Stimulated activated CD4-positive, alpha-beta T cell treated with anti-CD3 and anti-CD28 coated beads, Interleukin-1b, Interleukin-23, amount 100 ng/mL, for 24 hours (primary cell): ENCODE measurements at places on chromosomes 12 and 14.

DNA sequence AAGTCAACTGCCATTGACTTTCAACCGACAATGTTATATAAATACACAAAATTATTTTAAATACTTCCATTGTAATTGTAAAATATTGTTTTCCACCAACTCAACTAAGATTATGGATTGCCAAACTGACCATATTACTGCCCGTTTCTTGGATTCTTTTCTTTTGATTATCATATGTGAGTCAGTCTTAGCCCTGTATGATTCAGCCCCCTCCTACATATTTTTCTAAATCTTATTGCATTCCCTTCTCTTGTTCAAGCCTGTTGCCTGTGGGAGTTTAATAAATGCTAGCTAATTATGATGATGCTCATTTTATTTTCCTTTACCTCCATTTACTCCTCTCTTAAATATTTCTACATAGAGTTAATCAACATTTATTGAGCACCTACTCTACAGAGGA is 6.8 kb downstream of the RASSF9 start:
- no peak for DNase-seq

DNA sequence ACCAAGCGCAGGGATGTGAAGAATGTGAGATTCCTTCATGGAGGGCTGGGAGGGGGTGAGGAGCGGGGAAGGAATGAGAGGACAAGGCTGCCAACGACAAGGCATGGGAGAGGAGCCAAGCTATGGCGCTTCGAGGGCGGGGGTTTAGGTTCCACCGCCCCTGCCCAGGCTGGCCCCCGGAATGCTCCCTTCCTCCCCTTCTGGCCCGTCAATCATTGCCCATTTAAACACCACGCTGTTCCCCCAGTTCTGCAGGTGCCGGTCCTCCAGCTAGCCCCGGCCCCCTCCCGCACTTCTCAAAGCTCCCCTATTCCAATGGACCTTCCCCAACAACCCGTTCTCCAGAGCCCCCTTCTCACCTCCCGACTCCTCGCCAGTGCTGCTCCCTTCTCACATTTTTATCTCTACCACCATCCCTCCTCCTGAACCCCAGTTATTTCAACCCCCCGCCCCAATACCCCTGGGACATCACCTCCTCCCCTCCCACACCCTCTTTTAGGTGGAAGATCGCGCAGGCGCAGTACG is 428 bp downstream of the RNF41 start:
- no peak for DNase-seq

- no peak for DNase-seq
These were observed 8.7 kb upstream of the DDX47 start for GRCh38 chr12:12804432-12804886.

DNA sequence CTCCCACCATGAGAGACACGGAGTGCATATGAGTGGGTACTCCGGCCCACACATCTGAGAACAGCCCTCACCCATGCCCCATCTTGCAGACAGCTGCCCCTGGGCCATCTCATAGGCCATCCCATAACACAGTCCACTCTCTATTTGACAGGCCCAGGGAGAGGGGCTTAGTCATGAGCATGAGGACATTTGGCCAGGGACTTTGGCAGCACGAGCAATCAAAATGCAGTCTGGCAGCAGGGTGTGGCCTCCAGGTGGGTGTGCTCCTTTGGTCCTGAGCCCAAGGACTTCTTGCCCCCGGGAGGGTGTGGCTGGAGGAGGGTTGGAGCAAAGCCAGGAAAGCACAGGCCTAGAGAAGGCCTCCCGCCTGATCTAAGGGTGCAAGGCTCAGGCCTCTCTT is 25.6 kb downstream of the EMP1 start:
- DNase-seq: no peak
